Cerebellar nuclear complex (tissue), 1 donor: ENCODE measurements at places on chromosomes 1 and 21.

DNA sequence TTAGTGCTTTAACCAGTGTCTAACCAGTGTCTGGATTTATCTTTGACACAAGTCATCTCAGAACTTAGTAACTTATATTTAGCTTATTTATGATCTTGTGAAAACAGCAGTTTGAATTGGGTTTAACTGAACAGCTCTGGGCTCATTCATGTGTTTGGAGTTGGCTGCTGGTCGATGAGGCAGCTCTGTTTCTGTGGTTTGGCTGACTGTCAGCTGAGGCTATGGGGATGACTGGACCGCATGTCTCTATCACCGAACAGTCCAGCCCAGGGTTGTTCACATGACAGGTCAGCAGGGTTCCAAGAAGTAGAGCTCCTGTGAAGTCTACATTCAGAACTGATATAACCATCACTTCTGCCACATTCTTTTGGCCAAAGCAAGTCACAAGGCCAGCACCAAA lies 29.1 kb upstream of the C21orf91 start:
- DNase-seq, result no peak

- no peak for DNase-seq
These were observed 3.7 kb upstream of the SDC3 start for GRCh38 chr1:30912224-30912623.

- DNase-seq, result no peak
These were observed 28.7 kb downstream of the MRPL37 start for GRCh38 chr1:54228638-54229079.

DNA sequence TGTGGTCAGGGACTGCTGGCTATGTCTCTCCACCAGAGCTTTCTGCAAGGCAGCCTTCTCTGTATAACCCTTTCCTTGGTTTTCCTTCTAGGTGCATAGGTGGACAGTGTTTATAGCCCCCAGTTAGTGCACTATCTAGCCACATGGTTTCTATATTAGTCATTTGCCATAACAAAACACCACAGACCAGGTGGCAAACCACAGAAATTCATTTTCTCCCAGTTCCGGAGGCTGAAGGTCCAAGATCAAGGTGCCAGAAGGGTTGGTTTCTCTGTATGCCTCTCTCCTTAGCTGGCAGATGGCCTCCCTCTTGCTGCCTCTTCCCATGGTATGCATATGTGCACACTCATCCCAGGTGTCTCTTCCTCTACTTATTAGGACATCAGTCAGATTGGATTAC lies 106.4 kb downstream of the KAZN start:
- DNase-seq, result no peak

GRCh38 chr1:77031106-77031662 lies 163.9 kb downstream of the ST6GALNAC5 start:
- no peak for DNase-seq

DNA sequence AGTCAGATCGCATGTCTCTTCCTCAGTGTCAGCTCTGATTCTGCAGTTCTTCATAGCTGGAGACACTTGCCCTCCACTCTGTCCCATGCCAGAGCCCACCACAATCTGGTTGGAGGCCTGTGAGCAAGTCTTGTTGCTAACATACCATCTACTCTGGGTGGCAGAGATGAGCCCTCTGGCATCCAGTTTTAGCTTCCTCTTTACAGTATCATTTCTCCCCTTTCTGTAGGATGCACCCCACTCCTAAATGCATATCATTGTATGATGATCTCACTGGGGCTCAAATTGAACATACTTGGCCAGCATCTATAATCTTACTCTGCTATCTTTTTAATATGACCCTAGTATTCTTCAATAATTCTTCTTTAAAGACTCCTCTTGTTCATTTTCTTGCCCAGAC lies 16.9 kb downstream of the PCNX2 start:
- DNase-seq, result no peak
